ENCODE measurements at places on chromosomes 11 and 22. TPM values are rescaled to one million over a fixed set of nuclear protein-coding genes. Genes with fewer than 3 reads are reported as not detected.

LRRC56 gene
- total RNA-seq = 1.3 TPM

IMMP1L gene
- total RNA-seq = 9.8 TPM

CDC42EP2 gene
- total RNA-seq = 31.0 TPM

MUC6 gene
- not detected for total RNA-seq

RASSF10 gene
- 0.67 TPM for total RNA-seq

KMT5B gene
- total RNA-seq = 28.1 TPM

FBLN1 gene
- 0.65 TPM for total RNA-seq

PGA5 gene
- not detected for total RNA-seq

SCGB1A1 gene
- not detected for total RNA-seq

IGF2 gene
- total RNA-seq = 17.8 TPM

NOX4 gene
- total RNA-seq = 67.6 TPM

MAPK12 gene
- 79.7 TPM for total RNA-seq

RBMXL2 gene
- total RNA-seq = not detected

INCENP gene
- 34.3 TPM for total RNA-seq

CSF2RB gene
- 15.6 TPM for total RNA-seq

OR8D2 gene
- total RNA-seq = not detected

PHOX2A gene
- not detected for total RNA-seq

IRF7 gene
- 11.2 TPM for total RNA-seq

SNAP29 gene
- total RNA-seq = 9.7 TPM

ART1 gene
- total RNA-seq = not detected

Measured in vein endothelial cell (primary cell).